ENCODE measurements at places on chromosomes 16 and 17.
A peak's percentile ranks its signal among the peaks of the same experiment; 100 is the strongest.

GRCh38 chr16:65510850-65511249 lies 389.0 kb upstream of the CDH11 start:
- H3K27ac ChIP-seq: no peak overlapping the region
- peaks cover 14% of the 10 kb centered on the region for H3K4me1 ChIP-seq
- no peak overlapping the region for H3K4me3 ChIP-seq
- peaks cover 3% of the 10 kb centered on the region for H3K27me3 ChIP-seq

GRCh38 chr16:87173294-87173893 lies 143.8 kb downstream of the C16orf95 start:
- no peak overlapping the region for H3K4me3 ChIP-seq
- no peak overlapping the region for H3K27ac ChIP-seq
- H3K4me1 ChIP-seq: peaks cover 42% of the 10 kb centered on the region
- H3K27me3 ChIP-seq: peaks cover 4% of the 10 kb centered on the region
- DNase-seq: no peak
- H3K36me3 ChIP-seq: no peaks in the 10 kb centered on the region

DNA sequence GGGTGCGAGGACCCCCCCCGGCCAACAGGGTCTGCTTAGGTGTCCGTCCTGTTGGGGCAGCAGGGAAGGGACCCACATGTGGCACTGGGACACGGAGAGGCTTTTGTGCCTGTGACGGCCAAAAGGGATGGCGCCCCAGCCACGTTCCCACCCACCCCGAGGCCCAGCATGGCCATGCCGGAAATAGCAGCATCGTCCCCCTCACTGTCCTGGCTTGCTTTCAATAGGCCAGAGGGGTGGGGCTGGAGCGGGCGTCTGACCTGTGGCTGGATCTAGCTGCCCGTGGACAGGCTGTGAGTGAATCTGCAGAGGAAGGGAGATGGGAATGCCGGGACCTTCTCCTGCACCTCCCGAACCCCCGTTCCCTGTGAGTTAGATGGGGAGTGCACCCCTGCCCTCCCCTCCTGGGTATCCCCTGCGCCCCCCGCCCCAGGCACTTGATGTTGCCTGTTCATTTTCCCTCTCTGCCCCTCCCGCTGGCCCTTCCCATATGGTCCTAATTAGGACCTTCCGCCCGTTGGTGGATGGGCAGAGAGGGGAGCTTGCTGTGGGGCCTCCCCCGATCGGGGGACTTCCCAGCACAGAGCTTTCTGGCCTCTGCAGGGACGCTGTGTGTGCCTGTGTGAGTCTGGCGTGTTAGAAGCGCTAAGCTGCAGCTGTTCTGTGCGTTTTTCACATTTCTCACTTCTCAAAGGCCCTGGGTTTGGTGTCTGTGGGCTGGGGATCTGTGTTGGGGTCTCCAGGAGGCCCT lies 292.8 kb downstream of the SEC14L1 start:
- peaks cover 93% of the 10 kb centered on the region for H3K4me1 ChIP-seq
- peak; percentile 50 for DNase-seq
- H3K4me3 ChIP-seq: peak overlapping the region; percentile 54
- peaks cover 4% of the 10 kb centered on the region for H3K27me3 ChIP-seq
- no peak overlapping the region for H3K27ac ChIP-seq
- no peaks in the 10 kb centered on the region for H3K36me3 ChIP-seq

- peaks cover 28% of the 10 kb centered on the region for H3K36me3 ChIP-seq
- H3K27ac ChIP-seq: peak within 1 kb of the TSS; percentile 100
- no peaks in the 10 kb centered on the region for H3K27me3 ChIP-seq
- peak within 1 kb of the TSS; percentile 93 for H3K4me3 ChIP-seq
These were observed at the start of gene MAPK7 for GRCh38 chr17:19378416-19379360. Gene MAPK7, plus strand, starts transcription at chr17:19378498. Its CDS starts 403 bp downstream, at chr17:19378901.

- H3K4me1 ChIP-seq: peaks cover 31% of the 10 kb centered on the region
- peaks cover 5% of the 10 kb centered on the region for H3K27me3 ChIP-seq
- no peak for DNase-seq
- H3K36me3 ChIP-seq: peaks cover 68% of the 10 kb centered on the region
- H3K4me3 ChIP-seq: no peak overlapping the region
These were observed 163.4 kb downstream of the ZFHX3 start for GRCh38 chr16:72884573-72884972.

- H3K4me3 ChIP-seq: no peak overlapping the region
- H3K4me1 ChIP-seq: peaks cover 10% of the 10 kb centered on the region
- H3K36me3 ChIP-seq: peaks cover 74% of the 10 kb centered on the region
- peak overlapping the region; percentile 98 for H3K27ac ChIP-seq
- DNase-seq: no peak
These were observed 29.3 kb downstream of the AKAP10 start for GRCh38 chr17:19948116-19948943.

DNA sequence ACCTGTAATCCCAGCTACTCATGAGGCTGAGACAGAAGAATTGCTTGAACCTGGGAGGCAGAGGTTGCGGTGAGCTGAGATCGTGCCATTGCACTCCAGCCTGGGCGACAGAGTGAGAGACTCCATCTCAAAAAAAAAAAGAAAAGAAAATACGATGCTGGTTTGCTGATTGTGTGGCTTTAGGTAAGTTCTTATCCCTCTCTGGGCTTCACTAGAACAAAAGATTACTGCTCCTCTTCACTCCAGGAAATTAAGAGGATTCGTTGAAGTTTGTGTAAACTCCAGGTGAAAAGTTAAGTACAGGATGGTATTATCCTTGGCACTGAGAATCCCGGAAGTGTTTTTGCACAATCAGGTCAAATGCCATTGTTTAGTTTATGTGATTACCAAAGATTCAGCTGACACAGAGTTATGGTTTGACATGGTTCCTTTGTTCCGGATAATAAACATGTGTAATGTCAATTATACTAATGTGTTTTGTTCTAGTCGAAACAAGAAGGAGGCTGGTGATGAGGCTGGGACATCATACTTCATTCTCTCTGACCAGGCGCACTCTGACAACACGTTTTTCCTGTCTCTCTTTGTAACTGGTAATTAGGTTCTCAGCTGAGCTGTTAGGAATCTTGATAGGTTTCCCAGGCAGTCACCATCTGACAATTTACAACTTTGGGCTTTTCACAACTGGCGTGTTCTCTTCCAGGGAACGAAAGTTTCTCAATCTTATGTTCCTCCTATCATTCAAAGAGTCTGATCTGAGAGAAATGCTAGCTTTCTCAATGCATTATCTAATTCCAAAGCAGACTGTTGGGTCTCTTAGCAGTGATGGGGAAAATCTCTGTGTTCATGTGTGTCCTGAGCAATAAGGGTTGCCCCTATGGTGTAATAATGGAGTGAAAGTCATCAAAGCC lies 10.8 kb upstream of the TAOK1 start:
- no peak overlapping the region for H3K4me3 ChIP-seq
- DNase-seq: no peak
- peak overlapping the region; percentile 77 for H3K27ac ChIP-seq
- no peaks in the 10 kb centered on the region for H3K36me3 ChIP-seq

DNA sequence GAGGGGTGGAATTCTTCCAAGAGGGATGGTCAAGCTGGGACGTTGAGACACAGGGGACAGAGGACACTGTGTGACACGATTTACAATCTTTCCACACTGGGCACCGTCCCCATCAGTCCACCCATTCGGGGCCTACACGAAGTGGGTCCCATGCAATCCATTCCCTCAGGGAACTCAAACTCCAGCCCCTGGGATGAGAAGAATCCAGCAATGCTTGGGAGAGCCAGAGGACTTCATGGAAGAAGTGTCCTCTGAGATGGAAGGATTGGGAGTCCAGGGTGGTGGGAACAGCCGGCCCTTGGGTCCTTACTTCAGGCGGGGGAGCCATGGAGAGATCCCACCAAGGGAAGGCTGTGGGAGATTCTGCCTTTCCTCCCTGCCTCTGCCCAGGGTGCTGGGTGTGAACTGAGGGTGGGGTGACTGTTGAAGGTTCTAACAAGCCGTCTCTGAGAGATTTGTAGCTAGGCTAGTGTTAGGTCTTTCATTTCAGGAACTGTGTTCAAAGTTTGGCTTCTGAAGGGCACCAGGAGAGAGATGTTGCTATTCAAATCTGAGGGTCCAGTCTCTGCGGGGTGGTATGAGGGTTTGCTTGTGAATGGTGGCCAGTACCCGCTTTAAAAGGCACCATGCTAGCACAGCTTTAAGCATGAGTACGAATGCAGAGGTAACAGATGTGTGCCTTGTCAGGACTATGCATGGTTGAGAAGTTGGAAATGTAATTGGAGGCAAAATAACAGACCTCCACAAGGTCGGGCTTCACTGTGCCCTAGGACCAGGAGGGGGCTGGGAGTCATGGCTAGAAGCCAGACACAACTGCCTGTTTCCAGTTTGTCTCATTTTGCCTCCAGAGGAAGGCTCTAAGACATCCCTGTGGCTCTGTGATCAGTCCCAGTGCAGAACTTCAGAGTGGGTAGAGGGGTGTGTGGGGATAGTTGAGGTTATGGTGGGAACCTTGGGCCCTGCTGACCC lies 1.9 kb downstream of the ATP1B2 start:
- no peak for DNase-seq
- no peak overlapping the region for H3K27ac ChIP-seq
- H3K27me3 ChIP-seq: peaks cover 36% of the 10 kb centered on the region
- peak overlapping the region; percentile 85 for H3K4me3 ChIP-seq

- peak overlapping the region; percentile 99 for H3K4me3 ChIP-seq
- H3K36me3 ChIP-seq: peaks cover 25% of the 10 kb centered on the region
- peak overlapping the region; percentile 85 for H3K27ac ChIP-seq
- peaks cover 12% of the 10 kb centered on the region for H3K27me3 ChIP-seq
These were observed 1.2 kb downstream of the HSDL1 start for GRCh38 chr16:84143784-84144199.

DNA sequence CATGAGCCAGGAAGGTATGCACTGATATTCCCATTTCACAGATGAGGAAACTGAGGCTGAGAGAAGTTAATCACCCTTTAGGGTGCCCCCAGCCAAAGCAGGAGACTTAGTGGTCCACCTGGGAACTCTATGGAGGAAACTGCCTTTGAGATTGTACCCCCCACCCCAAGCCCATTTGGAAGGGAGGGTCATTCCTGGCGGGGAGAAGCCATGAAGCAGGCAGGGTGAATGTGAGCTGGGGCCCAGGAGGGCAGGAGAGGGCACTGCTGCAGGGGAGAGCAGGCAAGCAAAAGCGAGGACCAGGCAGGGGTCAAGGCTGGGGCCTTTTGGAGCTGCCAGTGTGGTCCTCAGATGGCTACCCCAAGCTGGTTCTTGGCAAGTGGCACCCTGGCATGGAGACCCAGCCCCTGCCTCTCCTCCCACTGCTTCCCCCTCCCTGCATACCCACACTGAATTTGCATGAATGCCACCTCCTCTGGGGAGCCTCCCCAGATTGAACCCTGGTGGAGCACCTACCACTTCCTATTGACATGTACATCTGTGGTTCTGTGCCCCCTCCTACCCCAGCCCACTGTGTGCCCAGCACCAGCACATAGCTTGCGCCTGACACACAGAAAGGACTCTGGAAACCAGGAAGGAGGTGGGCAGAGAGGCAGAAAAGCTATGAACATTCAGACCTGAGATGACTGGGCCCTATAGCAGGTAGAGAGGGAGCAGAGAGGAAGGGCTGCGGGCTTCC lies 965 bp upstream of the TMC6 start:
- DNase-seq: no peak
- peaks cover 39% of the 10 kb centered on the region for H3K4me1 ChIP-seq
- no peaks in the 10 kb centered on the region for H3K36me3 ChIP-seq
- H3K4me3 ChIP-seq: peak overlapping the region; percentile 90
- H3K27me3 ChIP-seq: peaks cover 26% of the 10 kb centered on the region

GRCh38 chr17:347309-347899 lies 5.2 kb downstream of the RPH3AL start:
- H3K4me1 ChIP-seq: peaks cover 42% of the 10 kb centered on the region
- no peak overlapping the region for H3K4me3 ChIP-seq
- DNase-seq: no peak
- no peak overlapping the region for H3K27ac ChIP-seq

GRCh38 chr16:84985079-84986065 lies 26.0 kb downstream of the ZDHHC7 start:
- H3K27me3 ChIP-seq: no peaks in the 10 kb centered on the region
- H3K4me3 ChIP-seq: no peak overlapping the region
- no peak for DNase-seq

DNA sequence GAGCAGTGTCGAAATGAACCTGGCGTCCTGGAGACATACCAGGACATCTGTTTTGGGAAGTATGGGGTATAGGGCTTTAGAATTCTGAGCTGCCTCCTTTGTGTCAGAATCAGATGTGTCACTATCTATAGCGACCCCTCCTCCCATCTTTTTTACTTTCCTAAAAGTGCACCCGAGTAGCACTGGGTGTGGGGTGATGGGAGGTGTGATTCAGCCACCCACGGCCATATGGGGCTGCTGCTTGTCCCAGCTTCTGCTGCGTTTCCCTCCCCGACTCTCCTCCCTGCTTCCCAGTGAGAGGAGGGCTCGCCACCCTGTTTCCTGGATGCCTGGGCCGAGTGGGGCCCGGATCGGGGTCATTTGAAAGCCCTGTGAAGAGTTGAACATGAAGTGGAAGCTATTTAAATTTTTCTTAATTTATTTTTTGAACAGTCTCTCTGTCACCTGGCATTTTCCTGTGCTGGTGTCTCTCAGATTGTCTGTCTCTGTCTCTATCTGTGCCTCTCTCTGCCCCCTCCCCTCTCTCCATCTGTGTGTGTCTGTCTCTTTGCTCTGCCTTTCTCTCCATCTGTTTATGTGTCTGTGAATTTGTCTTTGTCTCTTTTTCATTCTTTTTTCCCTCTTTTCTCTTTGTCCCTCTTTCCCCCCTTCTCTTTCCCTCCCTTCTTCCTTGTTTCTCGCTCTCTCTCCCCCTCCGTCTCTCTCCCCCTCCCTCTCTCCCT lies 638.8 kb upstream of the EEF2KMT start:
- peaks cover 31% of the 10 kb centered on the region for H3K27me3 ChIP-seq
- peak overlapping the region; percentile 76 for H3K27ac ChIP-seq
- DNase-seq: no peak
- H3K4me3 ChIP-seq: no peak overlapping the region

GRCh38 chr16:3579776-3580175 lies 2.6 kb upstream of the NLRC3 start:
- no peak for DNase-seq
- no peak overlapping the region for H3K27ac ChIP-seq
- peaks cover 14% of the 10 kb centered on the region for H3K4me1 ChIP-seq
- H3K36me3 ChIP-seq: peaks cover 17% of the 10 kb centered on the region
- H3K27me3 ChIP-seq: peaks cover 3% of the 10 kb centered on the region

- peak overlapping the region; percentile 7 for H3K4me3 ChIP-seq
- H3K4me1 ChIP-seq: peaks cover 49% of the 10 kb centered on the region
- H3K27ac ChIP-seq: no peak overlapping the region
- peaks cover 20% of the 10 kb centered on the region for H3K27me3 ChIP-seq
- H3K36me3 ChIP-seq: peaks cover 54% of the 10 kb centered on the region
These were observed 2.9 kb downstream of the CDIP1 start for GRCh38 chr16:4535627-4536108.

- no peak overlapping the region for H3K27ac ChIP-seq
- no peak overlapping the region for H3K4me3 ChIP-seq
- H3K4me1 ChIP-seq: peaks cover 19% of the 10 kb centered on the region
- H3K27me3 ChIP-seq: peaks cover 3% of the 10 kb centered on the region
These were observed 82.4 kb downstream of the GOSR1 start for GRCh38 chr17:30559656-30560055.

GRCh38 chr17:69733171-69734012 lies 318.9 kb downstream of the MAP2K6 start:
- no peak overlapping the region for H3K4me3 ChIP-seq
- no peaks in the 10 kb centered on the region for H3K36me3 ChIP-seq
- no peaks in the 10 kb centered on the region for H3K4me1 ChIP-seq
- H3K27me3 ChIP-seq: peaks cover 9% of the 10 kb centered on the region
- no peak overlapping the region for H3K27ac ChIP-seq
- no peak for DNase-seq

Data from nephron progenitor cell (in vitro differentiated cells).